ENCODE measurements at places on chromosomes 5 and 9. TPM values are rescaled to one million over a fixed set of nuclear protein-coding genes. Genes with fewer than 3 reads are reported as not detected.
A peak's percentile ranks its signal among the peaks of the same experiment; 100 is the strongest.

- no peaks in the 10 kb centered on the region for H3K27me3 ChIP-seq
- H3K4me1 ChIP-seq: peaks cover 7% of the 10 kb centered on the region
- H3K4me3 ChIP-seq: no peak overlapping the region
- peak overlapping the region; percentile 58 for H3K27ac ChIP-seq
- DNase-seq: peak; percentile 56
- no peaks in the 10 kb centered on the region for H3K36me3 ChIP-seq
Measured at GRCh38 chr9:7216004-7216841, 458.4 kb downstream of the KDM4C start.

- no peaks in the 10 kb centered on the region for H3K4me1 ChIP-seq
- peak; percentile 63 for DNase-seq
- no peak overlapping the region for H3K4me3 ChIP-seq
- H3K36me3 ChIP-seq: no peaks in the 10 kb centered on the region
Measured at GRCh38 chr9:5425006-5425628, 12.6 kb downstream of the PLGRKT start.

- DNase-seq: no peak
- peaks cover 13% of the 10 kb centered on the region for H3K27me3 ChIP-seq
- H3K4me1 ChIP-seq: no peaks in the 10 kb centered on the region
- no peak overlapping the region for H3K27ac ChIP-seq
Measured at GRCh38 chr5:11525020-11525419, 379.2 kb downstream of the CTNND2 start.

- no peaks in the 10 kb centered on the region for H3K27me3 ChIP-seq
- H3K27ac ChIP-seq: no peak overlapping the region
- H3K4me1 ChIP-seq: peaks cover 6% of the 10 kb centered on the region
- no peak for DNase-seq
- H3K36me3 ChIP-seq: no peaks in the 10 kb centered on the region
Measured at GRCh38 chr5:146888351-146888978, 9.9 kb upstream of the PPP2R2B start.

GRCh38 chr5:170542691-170543293, 39.0 kb downstream of the KCNIP1 start:
- H3K4me3 ChIP-seq: no peak overlapping the region
- H3K27ac ChIP-seq: no peak overlapping the region
- H3K4me1 ChIP-seq: no peaks in the 10 kb centered on the region

GRCh38 chr5:128426090-128426534, 111.9 kb downstream of the FBN2 start:
- no peak overlapping the region for H3K27ac ChIP-seq
- no peaks in the 10 kb centered on the region for H3K4me1 ChIP-seq
- DNase-seq: no peak
- H3K27me3 ChIP-seq: no peaks in the 10 kb centered on the region

DNA sequence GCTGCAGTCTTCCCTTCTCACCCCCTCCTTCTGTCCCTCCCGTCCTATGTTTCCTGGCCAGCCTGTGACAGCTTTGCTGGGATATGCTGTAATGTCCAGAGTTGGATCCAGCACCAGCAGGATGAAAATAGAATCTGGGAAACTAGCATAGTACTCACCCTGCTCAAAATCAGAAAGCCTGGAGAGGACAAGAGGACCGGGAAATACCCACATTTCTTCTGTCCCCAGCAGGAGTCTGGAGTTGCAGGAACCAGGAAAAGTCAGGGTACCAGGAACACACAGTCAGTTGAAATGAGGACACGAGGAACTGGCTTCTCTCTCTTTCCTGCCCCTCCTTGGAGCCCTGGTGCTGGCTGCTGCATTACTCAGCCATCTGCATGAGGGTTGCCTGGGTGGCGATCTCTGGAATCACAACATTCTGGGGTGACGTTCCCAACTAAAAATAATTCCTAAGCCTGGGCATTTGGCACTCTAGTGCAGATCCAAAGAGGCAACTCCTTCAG, 59.6 kb upstream of the NFIL3 start:
- H3K27me3 ChIP-seq: no peaks in the 10 kb centered on the region
- H3K27ac ChIP-seq: no peak overlapping the region
- no peak for DNase-seq
- no peaks in the 10 kb centered on the region for H3K36me3 ChIP-seq
- H3K4me3 ChIP-seq: no peak overlapping the region
- no peaks in the 10 kb centered on the region for H3K4me1 ChIP-seq

DNA sequence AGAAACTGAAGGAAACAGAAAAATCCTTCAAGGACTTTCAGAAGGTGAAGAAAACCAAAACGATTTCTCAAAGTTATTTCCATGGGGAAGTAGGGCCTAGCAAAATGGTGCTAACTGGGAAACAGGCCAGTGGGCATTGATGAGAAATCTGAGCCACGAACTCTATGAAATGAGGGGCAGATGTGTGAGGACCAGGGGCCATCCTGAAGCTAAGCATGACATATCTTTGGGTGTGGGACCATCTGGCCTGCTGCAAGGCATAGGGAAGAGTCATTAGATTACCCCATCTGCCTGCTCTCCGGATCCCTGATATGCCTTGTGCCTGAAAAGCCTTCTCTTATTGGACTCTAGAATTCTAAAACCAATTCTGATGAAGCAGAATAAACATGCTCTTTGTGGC, 143.8 kb downstream of the PALM2AKAP2 start:
- H3K27ac ChIP-seq: no peak overlapping the region
- H3K4me3 ChIP-seq: no peak overlapping the region
- H3K36me3 ChIP-seq: no peaks in the 10 kb centered on the region
- H3K4me1 ChIP-seq: peaks cover 7% of the 10 kb centered on the region

DNA sequence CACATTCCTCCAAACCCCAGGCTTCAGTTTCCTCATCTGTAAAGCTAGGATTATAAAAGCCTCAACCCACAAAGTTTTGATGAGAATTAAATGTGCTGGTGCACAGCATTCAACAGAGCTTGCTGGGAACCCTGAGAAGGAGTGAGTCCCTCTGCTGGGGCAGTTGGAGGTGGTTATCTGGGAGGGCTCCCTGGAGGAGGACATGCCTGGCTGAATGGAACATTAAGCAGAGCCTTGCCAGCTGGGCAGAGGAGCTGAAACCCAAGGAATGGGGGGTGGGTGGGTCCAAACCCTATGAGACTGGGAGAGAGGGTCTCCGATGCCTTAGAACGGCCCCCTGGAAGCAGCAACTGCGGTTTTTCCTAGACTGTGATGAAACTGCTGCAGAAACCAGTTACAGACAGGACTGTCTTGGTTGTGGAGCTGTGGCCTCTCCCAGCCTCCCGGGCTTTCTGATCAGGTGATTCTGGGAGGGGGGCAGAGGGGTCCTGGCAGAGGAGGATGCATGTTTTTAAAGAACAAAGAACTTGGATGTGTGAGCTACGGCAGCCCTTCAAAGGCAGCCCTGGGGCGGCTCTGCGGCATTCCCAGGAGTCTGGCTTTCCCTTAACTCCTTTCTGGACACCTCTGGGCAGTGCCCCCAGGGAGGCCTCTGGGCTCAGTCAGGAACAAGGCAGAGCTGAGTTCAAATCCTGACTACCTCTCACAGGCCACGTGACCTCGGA, 20.8 kb downstream of the FIBCD1 start:
- peaks cover 5% of the 10 kb centered on the region for H3K4me1 ChIP-seq
- no peaks in the 10 kb centered on the region for H3K27me3 ChIP-seq
- H3K27ac ChIP-seq: no peak overlapping the region
- no peaks in the 10 kb centered on the region for H3K36me3 ChIP-seq
- no peak overlapping the region for H3K4me3 ChIP-seq

GRCh38 chr5:159104051-159104651, 4.4 kb upstream of the EBF1 start:
- no peaks in the 10 kb centered on the region for H3K36me3 ChIP-seq
- H3K4me1 ChIP-seq: peaks cover 14% of the 10 kb centered on the region
- peaks cover 29% of the 10 kb centered on the region for H3K27me3 ChIP-seq
- peak; percentile 25 for DNase-seq
- H3K4me3 ChIP-seq: no peak overlapping the region

GRCh38 chr5:16791036-16791705, 144.9 kb downstream of the MYO10 start:
- peak; percentile 95 for DNase-seq
- no peak overlapping the region for H3K4me3 ChIP-seq

DNA sequence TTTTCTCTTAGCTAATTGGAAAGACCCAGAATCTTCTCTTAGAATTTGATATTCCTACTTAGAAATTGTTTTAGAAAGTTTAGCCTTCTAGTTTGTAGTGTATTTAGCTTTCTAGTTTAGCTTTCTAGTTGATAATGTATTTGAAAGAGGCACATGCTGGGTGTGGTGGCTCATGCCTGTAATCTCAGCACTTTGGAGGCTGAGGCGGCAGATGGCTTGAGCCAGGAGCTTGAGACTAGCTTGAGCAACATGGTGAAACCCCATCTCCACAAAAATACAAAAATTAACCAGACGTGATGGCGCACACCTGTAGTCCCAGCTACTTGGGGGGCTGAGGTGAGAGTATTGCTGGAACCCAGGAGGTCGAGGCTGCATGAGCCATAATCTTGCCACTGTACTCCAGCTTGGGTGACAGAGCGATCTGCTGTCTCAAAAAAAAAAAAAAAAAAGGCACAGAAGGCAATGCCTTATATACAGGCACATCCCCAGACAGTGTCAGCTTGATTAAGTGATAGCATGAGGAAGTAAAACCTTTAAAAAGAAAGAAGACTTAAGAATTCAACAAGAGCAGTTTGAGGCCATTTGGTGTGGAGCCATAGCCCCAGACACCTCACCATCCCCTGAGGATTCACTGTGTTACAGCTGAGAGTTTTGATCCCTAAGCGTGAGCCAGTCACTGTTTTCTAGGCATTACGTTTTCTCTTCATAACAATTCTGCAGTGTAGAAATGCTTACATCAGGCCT, 34.6 kb downstream of the ZSWIM6 start:
- no peaks in the 10 kb centered on the region for H3K4me1 ChIP-seq
- no peak for DNase-seq
- H3K27me3 ChIP-seq: no peaks in the 10 kb centered on the region
- H3K4me3 ChIP-seq: no peak overlapping the region
- no peaks in the 10 kb centered on the region for H3K36me3 ChIP-seq
- no peak overlapping the region for H3K27ac ChIP-seq

- no peak for DNase-seq
- H3K4me3 ChIP-seq: no peak overlapping the region
- H3K4me1 ChIP-seq: peaks cover 16% of the 10 kb centered on the region
- H3K27me3 ChIP-seq: no peaks in the 10 kb centered on the region
- H3K27ac ChIP-seq: no peak overlapping the region
Measured at GRCh38 chr9:122268041-122268814, 3.5 kb downstream of the MRRF start.

DNA sequence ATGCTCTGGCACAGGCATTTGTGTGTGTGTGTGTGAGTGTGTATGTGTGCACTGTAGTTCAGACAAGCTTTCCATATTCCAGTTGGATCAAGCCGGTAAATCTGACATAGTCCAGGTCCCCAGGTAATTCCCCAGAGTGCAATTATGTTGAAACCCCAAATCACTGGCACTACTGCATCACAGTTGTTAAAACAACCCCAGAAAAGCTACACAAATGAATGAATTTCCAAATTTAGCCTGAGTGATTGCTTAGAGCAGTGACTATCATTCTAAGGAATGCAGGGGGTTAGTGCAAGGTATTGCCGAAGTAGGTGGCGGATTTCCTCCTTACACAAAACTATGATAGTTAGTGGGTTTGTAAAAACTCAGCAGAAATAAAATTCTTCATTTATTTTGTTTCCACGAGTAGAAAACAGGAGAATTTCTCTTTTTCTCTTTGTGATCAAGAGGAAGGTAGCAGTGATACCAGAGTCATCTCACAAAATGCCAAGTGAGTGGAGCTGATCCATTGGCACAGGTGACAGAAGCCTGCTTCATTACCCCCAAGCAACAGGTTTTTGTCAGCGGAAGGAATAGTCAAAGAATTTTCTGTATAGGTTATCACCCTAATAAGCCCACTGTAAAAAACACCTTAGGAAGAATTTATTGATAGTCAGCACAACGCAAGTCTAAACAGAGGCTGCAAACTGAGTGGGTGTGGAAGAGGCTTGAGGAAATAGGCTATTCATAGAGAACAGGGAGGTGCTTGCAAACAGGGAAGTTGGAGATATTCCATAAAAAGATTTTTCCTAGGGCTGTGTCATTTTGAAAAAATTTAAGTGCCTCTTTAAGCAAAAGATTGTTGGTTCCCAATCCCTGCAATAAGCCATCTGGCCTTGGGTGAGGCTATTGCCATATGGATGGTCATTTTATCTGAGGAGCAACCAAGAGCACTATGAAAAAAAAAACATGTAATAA, 385.1 kb downstream of the CHSY3 start:
- H3K4me3 ChIP-seq: peak overlapping the region; percentile 52
- peak overlapping the region; percentile 61 for H3K27ac ChIP-seq
- DNase-seq: peak; percentile 80
- H3K4me1 ChIP-seq: peaks cover 17% of the 10 kb centered on the region

- no peaks in the 10 kb centered on the region for H3K4me1 ChIP-seq
- no peaks in the 10 kb centered on the region for H3K36me3 ChIP-seq
- H3K27ac ChIP-seq: no peak overlapping the region
- no peak for DNase-seq
- no peaks in the 10 kb centered on the region for H3K27me3 ChIP-seq
- H3K4me3 ChIP-seq: no peak overlapping the region
Measured at GRCh38 chr5:173065155-173065554, 9.0 kb downstream of the CREBRF start.

GRCh38 chr9:116316246-116316645, 162.7 kb downstream of the PAPPA start:
- no peak overlapping the region for H3K27ac ChIP-seq
- H3K4me1 ChIP-seq: no peaks in the 10 kb centered on the region
- no peak for DNase-seq
- no peak overlapping the region for H3K4me3 ChIP-seq

DNA sequence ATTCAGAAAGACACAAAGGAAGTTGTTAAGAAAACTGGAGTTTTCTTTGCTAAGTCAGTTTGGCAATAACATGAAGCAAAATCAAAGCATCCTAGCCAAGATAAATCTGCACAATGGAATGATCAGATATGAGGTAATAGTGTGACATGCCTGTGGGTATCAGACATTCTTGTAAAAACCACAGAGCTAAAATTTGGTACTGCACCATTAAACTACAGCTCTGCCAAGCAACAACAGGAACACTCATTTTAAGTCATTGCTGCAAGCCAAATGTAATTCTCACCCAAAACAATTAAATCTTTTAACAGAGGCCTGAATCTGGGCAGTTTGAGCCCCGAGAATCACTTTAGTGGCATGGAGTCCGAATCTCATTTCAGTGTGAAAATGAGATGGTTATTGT, 96.6 kb downstream of the VCAN start:
- no peaks in the 10 kb centered on the region for H3K36me3 ChIP-seq
- peak; percentile 86 for DNase-seq
- peaks cover 29% of the 10 kb centered on the region for H3K4me1 ChIP-seq
- no peaks in the 10 kb centered on the region for H3K27me3 ChIP-seq
- H3K27ac ChIP-seq: peak overlapping the region; percentile 45

GRCh38 chr9:36470643-36471290, 70.7 kb upstream of the RNF38 start:
- H3K27ac ChIP-seq: no peak overlapping the region
- DNase-seq: no peak
- no peaks in the 10 kb centered on the region for H3K4me1 ChIP-seq
- H3K4me3 ChIP-seq: no peak overlapping the region

Gene LRRC70
- 1.5 TPM for total RNA-seq

Gene GFI1B
- not detected for total RNA-seq

Gene TMEM203
- 31.3 TPM for total RNA-seq

Gene PSD2
- total RNA-seq: not detected

Gene GCNT4
- total RNA-seq: under 0.01 TPM

Gene NMUR2
- not detected for total RNA-seq
